ENCODE measurements at places on chromosomes 6 and 20.

DNA sequence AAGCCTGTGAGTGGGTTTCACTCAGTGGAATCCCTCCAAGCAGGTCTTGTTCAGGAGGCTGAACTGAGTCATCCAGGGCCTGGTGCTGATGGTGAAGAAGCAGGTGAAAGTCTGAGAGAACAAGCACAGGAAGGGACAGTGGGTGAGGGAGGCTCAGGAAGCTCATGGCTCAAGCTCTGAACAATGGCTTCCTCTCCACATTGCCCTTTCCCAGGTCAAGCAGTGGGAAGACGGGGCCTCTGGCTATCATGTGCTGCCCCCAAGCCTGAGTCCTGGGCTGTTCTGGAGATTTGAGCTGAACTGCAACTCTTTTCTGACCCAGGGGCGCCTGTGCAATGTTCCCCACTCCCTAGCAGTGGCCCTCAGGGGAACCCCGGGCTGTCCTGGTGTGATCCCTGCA, 3.4 kb downstream of the CST9L start:
- no peak for DNase-seq

DNA sequence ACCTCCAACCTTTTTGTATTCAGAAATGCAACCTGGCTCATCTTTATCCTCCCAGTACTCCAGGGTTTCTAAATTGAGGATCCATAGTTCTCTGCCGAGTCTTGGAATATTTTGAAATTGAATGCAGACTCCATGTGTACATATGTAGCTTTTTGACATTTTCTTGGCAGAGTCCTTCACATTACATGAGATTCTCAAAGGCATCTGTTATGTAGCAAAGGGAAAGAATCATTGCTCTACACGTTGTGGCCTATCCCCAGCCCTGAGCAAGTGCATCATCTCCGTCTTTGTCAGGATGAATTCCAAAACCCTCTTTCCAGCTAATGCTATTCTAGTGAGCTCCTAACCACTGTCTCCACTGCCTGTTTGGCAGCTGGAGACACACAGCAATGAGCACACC, 742.9 kb downstream of the DHX35 start:
- DNase-seq, result no peak

DNA sequence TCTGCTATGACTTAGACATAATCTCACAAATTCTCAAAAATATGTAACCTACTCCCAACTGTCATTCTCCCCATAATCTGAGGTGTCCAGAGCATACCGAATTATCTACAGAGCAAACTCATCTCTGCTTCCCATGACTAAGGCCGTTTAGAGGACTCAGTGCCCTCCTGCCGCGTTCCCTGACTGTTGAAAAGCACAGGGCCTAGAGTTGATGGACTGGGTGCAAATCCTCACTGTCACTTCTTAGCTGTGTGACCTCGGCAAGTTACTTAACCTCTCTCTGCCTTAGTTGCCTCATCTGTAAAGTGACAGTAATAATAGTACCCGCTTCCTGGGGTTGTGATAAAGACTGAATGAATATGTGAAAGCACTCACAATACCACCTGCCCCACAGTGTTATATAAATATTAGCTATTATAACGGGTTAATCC, 4.7 kb upstream of the TUBB2A start:
- no peak for DNase-seq

DNA sequence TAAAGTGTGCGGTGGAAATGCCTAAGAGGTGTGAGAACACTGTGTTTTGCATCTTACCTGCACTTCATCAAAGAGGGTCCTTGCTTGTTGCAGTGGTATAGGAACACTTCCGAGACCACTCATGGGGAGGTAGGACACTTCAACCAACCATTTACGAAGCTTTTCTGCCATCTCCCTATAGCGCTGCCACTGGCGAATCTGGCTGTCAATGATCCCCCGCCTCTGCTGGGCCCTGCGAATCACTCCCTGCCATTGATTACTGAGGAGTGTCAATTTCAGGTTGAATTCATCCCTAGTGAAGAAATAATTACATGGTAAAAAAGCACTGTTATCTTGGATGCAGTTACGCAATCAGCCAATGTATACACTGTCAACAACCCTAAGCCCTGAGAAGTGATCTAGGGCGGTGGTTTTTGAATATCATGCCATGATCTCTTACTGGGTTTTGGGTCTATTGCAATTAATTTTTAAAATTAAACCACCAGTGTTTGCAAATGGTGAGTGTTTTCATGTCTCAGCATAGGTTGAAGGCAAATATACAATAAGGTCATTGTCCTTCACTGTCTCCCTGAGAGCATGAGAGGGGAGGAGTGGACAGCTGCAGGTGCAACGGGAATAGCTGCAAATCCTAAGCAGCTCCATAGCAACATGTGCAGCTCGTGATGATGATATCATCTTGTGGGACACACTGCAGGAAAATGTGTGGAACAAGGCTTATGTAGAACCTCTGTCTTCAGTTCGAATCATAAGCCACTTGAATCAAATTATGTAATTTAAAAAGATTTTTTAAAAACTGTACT, 400.6 kb downstream of the ESR1 start:
- DNase-seq, result no peak

DNA sequence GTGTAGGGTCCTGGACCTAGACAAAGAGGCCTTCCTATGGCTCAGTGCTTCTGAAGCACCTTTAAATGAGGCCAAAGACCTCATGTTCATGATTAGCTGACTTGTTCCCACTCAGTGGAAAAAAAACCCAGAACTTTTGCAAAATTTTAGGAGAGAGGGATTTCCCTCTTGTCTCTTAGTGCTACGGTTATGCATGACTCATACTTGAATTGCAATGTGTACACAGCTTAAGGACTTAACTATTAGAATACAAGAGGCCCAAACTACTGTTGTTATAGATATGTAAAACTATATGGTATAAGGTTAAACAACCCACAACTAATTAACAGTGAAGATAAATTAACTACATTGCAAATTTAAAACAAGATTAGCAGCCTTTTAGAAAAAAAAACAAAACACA, 32.3 kb upstream of the HLA-A start:
- DNase-seq, result no peak

DNA sequence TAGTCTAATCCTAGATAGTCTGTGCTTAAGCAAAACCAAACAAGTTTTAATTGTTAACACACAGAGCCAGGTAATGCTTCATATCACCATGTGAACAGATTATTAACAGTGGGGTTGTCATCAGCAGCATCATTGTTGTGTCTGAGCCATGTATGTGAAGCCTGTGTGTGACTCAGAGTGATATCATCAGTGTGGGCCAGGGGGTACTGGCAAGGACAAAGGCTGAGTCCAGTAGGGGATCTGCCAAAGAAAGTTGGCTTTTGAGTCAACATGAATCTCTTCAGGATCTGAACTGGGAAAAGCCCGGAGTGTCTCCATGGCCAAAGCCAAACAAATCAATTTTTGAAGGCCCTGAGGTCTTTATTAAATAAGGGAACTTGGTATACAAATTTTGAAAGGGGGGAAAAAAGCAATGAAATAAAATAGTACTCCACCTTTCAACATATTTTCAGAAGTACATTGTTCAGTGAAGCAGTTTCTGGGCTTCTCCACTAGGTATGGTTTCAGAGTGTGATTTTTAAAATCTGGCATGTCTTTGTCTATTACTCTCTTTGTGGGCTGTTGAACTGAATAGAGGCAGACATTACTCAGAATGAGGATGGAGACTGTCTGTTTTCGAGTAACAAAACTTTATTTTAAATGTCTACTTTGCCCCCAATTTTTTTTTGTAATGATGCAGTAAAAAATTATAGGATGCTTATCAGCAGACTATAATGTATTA, 444.2 kb upstream of the JAG1 start:
- DNase-seq, result no peak

- DNase-seq, result no peak
Measured at GRCh38 chr20:17228624-17229061, 1.8 kb downstream of the PCSK2 start.

- no peak for DNase-seq
Measured at GRCh38 chr6:65701325-65701724, 5.7 kb downstream of the EYS start.

Measured in NCI-H2171 (cell line).